ENCODE measurements at places on chromosomes 6 and 20.

DNA sequence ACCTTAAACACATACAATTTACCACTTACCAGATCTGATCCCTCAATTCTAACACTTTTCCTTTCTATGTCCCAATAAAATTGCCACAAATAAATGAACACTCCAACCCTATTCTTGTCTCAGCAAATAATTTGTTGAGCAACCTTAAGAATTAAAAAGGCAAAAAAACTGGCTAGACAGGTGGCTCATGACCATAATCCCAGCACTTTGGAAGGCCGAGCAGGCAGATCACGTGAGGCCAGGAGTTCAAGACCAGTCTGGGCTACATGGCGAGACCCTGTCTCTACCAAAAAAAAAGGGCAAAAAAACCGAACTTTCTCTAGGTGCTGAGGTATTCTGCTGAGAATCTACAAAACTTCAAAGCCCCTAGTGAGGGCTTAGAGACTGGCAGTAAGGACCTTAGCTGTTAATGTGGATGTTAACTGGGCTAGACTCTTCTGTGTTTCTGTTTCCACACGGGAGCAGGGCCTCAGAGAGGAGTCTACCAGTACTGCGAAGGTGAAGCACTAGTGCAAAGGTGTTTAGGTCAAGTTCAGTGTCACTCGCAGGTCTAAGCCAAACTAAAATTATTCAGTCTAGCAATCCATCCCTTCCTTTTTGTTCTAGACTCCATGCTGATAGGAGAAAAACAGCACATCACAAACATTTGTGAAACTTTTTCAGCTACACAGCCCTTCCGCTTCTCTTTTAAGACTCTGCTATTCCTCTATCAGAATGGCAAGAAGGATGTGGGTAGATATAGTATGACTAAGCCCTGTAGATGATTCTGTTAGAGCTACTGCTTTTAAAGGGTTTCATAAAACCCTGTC lies 2.6 kb downstream of the FASTKD5 start:
- DNase-seq = no peak

- DNase-seq = peak; percentile 6
Observed at GRCh38 chr6:112560651-112561050, 213.5 kb downstream of the RFPL4B start.

- DNase-seq = no peak
Observed at GRCh38 chr6:69936674-69937363, 70.5 kb downstream of the COL19A1 start.

DNA sequence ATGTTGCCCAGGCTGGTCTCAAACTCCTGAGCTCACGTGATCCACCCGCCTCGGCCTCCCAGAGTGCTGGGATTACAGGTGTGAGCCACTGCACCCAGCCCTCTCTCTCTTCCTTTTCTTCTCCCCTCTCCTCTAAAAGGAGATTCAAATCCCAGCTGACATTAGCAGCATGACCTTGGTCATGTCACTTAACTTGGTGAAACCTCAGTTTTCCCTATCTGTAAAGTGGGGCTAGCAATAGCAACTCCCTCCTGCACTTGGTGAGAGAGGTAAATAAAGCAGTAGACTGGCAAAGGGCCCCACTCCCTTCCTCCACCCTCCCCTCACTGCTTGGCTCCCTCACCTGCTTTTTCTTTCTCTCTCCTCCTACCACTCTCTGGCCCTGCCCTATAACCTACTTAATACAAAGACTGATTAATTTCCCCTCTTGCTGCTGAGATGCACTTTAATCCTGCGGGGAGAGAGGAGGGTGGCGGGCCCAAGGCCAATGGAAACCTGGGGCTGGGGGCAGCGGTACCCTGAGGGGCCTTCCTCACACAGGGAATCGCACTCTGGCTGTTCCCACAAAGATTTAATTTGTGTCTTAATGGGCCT lies 54.2 kb upstream of the ZFAND3 start:
- DNase-seq = no peak

DNA sequence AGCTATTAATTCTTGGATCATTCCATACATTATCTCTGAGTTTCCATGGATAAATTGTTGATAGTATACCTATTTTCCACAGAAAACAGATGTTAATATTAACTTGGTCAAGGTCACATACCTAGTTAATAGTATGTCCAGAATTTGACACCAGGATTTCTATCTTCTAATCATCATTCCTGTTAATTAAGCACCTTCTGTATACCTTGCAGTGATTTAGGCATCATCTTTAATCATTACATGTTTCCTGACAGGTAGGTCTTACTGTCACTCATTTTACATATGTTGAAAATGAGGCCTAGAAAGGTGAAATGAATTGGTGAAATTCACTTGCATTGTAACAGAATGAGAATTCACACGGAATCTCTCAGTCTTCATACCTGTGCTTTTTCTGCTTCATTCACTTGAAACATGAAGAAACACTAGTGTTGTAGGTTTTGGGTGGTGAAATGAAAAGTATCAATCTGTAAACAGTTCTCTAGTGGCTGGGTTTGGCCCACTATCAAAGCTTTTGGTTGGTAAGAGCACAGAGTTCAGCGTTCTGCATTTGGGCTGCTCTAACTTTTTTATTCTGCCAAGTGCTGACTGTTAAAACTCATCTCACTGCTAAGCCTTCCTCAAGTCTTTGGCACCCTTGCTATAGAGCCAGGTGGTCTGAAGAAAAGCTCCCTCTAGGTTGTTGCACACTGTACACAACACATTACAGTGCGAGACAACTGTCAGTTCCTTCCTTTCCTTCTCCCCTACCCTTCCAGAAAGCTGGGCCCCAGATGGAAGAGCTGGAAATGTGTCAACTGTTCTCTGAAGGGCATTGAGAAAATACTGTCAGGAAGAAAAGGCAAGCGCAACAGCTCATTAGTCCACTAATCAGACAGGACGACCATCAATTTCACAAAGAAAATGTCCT lies 57.8 kb upstream of the C20orf144 start:
- no peak for DNase-seq

DNA sequence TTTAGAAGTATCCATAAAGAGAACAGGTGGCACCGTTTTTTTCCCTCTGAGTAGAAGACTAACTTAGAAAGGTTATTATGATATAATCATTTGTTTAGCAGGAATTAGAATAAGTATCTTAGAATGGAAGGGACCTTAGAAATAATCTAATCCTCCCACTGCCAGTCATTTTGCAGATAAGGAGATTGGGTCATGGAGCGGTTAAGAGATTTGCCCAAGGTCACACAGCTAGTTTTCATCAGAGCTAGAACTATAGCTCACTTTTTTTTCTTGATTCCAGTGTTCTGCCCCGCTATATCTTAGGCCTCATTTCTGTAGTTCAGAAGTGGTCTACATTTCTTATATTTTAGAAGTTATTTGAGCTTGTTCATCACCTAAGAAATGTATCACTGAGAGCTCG lies 139.6 kb downstream of the PRL start:
- DNase-seq = no peak

Data from NCI-H1092 treated with DMSO at 0.1 percent for 48 hours (cell line).